ENCODE measurements at places on chromosomes 11 and 22. TPM values are rescaled to one million over a fixed set of nuclear protein-coding genes. Genes with fewer than 3 reads are reported as not detected.

DNA sequence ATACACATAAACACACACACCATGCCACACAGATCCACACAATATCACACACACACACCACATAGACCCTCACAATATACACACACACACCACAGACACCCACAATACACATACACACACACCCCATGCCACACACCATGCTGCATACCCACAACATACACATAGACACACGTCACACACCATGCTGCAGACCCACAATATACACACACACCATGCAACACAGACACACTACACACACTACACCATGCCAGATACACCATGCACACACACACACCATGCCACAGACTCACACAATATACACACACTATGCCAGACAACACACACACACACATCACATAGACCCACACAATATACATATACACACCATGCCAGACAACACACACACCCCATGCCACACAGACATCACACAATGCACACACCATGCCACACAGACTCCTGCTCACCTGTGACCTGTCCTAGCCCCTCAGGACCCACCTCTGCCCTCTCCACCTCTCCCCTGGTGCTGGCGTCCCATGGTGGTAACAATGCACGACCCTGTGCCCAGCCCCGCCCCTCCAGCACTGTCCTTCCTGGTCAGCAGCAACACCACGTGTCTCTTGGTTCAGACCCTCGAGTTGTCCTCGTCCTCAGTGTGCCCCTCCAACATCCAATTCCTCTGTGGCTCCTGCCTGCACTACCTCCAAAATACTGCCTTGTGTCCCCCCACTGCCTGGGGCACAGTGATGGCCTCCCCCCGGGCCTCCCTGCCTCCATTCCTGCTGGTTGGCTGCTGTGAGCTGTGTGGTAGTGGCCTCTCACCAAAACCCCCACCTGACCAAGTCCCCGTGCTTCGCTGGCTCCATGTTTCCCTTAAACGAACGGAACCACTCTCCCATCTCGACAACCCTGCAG lies 23.7 kb upstream of the RFPL3 start:
- H3K27ac ChIP-seq = no peak overlapping the region
- no peaks in the 10 kb centered on the region for H3K4me1 ChIP-seq
- no peaks in the 10 kb centered on the region for H3K27me3 ChIP-seq
- H3K36me3 ChIP-seq = no peaks in the 10 kb centered on the region

The OR56A1 gene
- total RNA-seq = not detected

DNA sequence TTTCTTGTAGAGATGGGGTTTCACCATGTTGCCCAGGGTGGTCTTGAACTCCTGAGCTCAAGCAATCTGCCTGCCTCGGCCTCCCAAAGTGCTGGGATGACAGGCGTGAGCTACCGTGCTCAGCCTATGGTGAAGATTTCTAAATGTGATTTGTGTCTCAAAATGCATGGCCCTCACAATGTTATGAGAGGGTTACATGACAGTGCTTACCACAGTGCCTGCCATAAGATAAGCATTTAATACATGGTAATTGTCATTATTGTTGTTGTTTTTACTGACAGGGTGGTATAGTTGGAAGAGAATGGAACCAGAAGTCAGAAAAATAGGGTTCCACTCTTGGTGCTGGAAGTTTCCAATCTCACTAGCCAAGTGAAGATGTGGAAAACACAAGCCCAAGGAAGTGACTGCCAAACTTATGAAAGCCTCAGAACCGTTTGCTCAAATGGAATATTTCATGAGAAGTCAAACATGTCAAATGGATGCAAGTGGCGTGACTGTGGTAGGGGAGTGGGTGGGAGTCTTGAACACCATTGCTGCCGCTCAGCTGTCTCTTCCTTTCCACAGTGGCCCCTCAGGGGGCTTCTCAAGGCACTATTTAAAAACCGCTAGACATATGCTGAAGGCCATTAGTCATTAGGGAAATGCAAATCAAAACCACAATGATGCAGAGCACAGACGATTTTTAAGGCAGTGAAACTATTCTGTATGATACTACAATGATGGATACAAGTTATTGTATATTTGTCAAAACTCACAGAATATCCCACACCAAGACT lies 29.1 kb upstream of the LMO2 start:
- DNase-seq = peak; percentile 69
- H3K4me3 ChIP-seq = no peak overlapping the region
- H3K4me1 ChIP-seq = peaks cover 18% of the 10 kb centered on the region

- H3K27me3 ChIP-seq = peaks cover 7% of the 10 kb centered on the region
- DNase-seq = no peak
- no peak overlapping the region for H3K4me3 ChIP-seq
- H3K36me3 ChIP-seq = no peaks in the 10 kb centered on the region
- H3K27ac ChIP-seq = no peak overlapping the region
These were observed 4.5 kb downstream of the GAS2L1 start for GRCh38 chr22:29310863-29311339.

DNA sequence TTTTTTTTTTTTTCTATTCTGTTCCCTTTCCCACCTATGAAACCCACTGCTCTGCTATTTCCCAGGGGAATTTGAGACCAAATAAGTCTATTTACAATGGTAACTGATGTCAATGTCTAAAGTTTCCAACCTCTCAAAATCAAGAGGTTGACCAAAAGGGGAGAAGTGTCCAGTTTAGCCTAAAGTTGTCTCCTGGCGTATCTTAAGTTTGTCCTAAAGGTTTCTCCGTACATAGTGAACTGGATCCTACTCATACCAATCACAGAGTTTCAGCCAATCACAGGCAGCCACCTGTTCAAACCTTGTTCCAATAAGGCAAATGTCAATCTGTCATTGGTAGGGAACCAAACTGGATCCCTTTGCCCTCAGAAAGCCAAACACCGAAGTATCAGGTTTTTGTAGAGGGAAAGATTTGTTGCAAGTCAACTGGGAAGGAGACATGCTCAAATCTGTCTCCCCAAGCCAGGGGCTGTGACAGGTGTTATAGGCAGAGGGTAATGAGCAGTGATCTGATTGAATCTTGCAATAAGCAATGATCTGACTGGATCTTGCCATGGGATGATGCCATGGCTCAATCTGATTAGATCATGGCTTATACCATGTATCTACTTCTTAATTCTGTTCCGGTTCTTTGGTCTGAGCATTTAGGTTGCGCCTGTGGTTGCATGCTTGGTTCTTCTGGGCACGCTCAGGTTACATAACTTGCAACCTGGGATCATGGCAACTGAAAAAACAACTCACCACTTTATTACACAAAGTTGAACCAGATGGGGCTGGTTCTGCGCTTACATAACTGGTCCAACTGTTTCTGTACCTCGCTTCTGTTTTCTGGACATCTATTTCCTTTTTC lies 1.1 kb upstream of the VPS37C start:
- peaks cover 42% of the 10 kb centered on the region for H3K4me1 ChIP-seq
- H3K4me3 ChIP-seq = peak overlapping the region; percentile 86
- no peaks in the 10 kb centered on the region for H3K36me3 ChIP-seq
- peak overlapping the region; percentile 96 for H3K27ac ChIP-seq
- DNase-seq = no peak
- no peaks in the 10 kb centered on the region for H3K27me3 ChIP-seq

The OR8G1 gene
- total RNA-seq = not detected

GRCh38 chr11:118628432-118628831 lies 21.0 kb downstream of the PHLDB1 start:
- no peaks in the 10 kb centered on the region for H3K27me3 ChIP-seq
- H3K27ac ChIP-seq = no peak overlapping the region
- H3K4me3 ChIP-seq = no peak overlapping the region
- no peaks in the 10 kb centered on the region for H3K36me3 ChIP-seq
- DNase-seq = no peak

DNA sequence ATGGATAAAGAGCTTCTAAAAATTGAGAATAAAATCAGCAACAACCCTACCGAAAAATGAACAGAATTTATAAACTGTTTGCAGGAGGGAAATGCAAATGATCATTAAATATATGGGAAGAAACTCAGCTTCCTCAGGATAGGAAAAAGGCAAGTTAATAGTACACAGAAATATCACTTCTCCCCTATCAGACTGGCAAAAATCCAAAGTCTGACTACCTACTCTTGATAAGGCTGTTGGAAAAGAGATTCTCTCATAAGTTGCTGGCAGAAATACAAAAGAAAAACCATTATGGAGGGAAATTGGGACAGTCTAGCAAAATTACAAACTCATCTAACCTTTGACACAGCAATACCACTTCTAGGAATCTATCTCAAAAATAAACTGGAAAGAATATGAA lies 100.9 kb upstream of the LDLRAD3 start:
- no peak for DNase-seq
- H3K36me3 ChIP-seq = no peaks in the 10 kb centered on the region
- H3K27ac ChIP-seq = no peak overlapping the region
- no peaks in the 10 kb centered on the region for H3K27me3 ChIP-seq

DNA sequence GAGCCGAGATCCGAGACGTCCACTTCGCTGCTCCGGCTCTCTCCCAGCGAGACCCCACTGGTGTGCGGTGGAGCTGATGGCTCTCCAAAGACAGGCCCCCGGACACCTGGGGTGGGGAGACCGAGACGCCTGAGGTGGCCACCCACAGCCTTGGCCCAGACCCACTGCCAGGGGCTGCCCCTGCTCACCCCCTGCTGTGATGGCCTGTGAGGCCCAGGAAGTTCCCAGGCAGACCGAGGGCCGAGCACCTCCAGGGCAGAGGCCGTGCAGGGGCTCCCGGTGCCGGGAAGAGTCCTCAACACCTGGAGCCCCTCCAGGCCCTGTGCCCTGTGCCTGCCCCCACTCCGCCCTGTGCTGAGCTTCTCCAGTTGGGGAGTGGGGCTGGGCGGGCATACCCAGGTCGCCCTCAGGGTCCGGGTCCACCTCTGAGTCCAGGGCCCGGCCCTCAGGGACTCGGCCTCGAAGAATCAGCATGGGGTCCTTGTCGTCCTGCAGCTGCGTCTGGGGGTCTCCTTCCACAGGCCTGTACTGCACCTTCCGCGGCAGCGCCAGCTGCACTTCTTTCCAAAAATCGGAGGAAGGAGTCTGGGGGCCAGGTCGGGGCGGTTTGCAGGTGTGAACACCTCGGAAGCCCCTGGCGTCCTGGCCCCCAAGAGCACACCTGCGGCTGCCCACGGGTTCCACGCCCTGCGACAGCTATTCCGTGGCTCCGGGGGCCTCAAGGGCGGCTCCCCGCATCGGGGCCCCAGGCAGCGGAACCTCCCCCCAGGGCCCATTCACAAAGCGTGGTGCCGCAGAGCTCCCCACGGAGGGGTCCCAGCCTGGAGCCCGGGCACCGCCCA lies 8.6 kb downstream of the SIGIRR start:
- peaks cover 6% of the 10 kb centered on the region for H3K4me1 ChIP-seq
- peak overlapping the region; percentile 44 for H3K4me3 ChIP-seq
- H3K27ac ChIP-seq = peak overlapping the region; percentile 44

- H3K4me1 ChIP-seq = no peaks in the 10 kb centered on the region
- DNase-seq = no peak
- H3K27ac ChIP-seq = no peak overlapping the region
- no peak overlapping the region for H3K4me3 ChIP-seq
These were observed 87.6 kb upstream of the OR9Q1 start for GRCh38 chr11:57936050-57936418.

The FOLH1 gene
- total RNA-seq = not detected

The MUC15 gene
- total RNA-seq = 0.15 TPM

The RRP8 gene
- 26.3 TPM for total RNA-seq

The DDTL gene
- total RNA-seq = not detected

DNA sequence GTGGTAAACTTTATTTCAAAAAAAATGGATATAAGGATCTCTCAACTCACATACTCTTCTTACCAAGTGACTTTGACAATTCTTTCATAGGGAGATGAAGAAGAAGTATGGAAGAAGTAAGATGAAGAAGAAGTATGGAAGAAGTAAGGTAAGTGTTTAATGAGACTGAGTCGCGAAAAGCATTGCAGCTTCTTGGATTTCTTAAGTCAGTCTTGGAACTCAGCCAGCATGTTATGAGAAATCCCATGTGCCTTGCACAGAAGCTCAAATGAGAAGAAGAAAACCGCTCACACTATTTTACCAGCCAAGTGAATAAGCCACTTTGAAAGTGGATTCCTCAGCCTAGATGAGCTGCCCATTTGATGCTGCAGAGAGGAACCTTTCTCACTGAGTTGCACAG lies 332.0 kb upstream of the CCDC179 start:
- H3K36me3 ChIP-seq = no peaks in the 10 kb centered on the region
- no peaks in the 10 kb centered on the region for H3K4me1 ChIP-seq
- no peak for DNase-seq
- no peaks in the 10 kb centered on the region for H3K27me3 ChIP-seq
- H3K27ac ChIP-seq = no peak overlapping the region

DNA sequence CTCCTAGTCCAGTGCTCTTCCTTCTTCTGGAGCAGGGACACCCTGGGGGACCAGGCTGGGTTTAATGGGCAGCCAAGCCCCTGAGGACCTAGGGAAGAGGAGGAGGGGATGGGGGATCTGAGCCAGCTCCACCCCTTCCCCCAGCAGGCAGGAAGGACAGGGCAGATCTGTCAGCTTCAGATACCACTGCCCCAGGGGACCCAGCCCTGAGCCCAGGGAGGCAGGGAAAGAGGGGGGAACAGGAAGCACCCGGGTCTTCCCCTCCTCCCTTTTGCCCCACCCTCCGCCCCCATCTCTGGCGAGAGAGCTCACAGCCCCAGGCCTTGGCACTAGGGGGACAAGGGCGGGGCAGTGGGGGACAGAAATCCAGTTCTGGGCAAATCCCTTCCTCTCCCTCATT lies 11.7 kb upstream of the SOX10 start:
- H3K4me1 ChIP-seq = no peaks in the 10 kb centered on the region
- DNase-seq = no peak
- no peaks in the 10 kb centered on the region for H3K36me3 ChIP-seq

DNA sequence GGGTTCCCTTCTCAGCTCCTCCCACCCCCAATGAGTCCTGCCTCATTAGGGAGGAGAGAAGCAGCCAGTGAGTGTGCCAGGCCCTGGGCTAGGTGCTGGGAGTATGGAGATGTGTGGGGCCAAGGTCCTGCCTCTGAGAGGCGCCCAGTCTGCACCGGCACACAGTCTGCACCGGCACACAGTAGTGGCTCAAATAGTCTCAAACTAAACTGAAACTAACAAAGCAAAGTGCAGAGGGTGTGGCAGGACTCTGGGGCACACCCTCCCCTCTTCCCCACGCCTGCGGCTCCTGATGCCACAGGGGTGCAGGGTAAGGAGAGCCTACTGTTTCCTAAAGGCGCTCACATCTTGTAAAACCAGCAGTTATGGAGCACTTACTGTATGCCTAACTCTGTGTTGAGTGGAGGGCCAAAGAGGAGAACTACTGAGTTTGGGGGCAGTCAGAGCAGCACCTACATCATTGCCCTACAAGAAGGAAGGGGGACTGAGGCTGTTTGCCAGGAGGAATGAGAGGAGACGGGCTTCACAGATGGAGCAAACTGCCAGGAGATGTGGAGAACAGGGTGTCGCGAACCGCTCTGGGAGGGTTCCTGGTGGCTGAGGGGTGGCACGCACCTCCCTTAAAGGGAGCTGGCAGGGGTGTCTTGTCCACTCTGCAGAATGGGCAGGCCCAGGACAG lies 939 bp upstream of the SH3BP1 start:
- H3K4me3 ChIP-seq = peak overlapping the region; percentile 96
- no peak for DNase-seq
- H3K36me3 ChIP-seq = peaks cover 6% of the 10 kb centered on the region
- H3K4me1 ChIP-seq = peaks cover 74% of the 10 kb centered on the region
- H3K27ac ChIP-seq = peak overlapping the region; percentile 86
- no peaks in the 10 kb centered on the region for H3K27me3 ChIP-seq

- H3K4me3 ChIP-seq = peak overlapping the region; percentile 76
- H3K36me3 ChIP-seq = peaks cover 8% of the 10 kb centered on the region
- no peaks in the 10 kb centered on the region for H3K27me3 ChIP-seq
- H3K27ac ChIP-seq = peak overlapping the region; percentile 97
These were observed 3.4 kb downstream of the BIRC3 start for GRCh38 chr11:102320679-102321078.
